Left lung (tissue), 14 donors: ENCODE measurements at places on chromosomes 11 and 22. TPM values are rescaled to one million over a fixed set of nuclear protein-coding genes. Genes with fewer than 3 reads are reported as not detected.

Gene OR5B21
- total RNA-seq, result not detected

Gene OSBP2
- 4.0 TPM for total RNA-seq

Gene OR10D3
- total RNA-seq, result not detected

Gene MS4A6E
- 4.0 TPM for total RNA-seq

Gene AIFM3
- 6.5 TPM for total RNA-seq

Gene CHRM4
- total RNA-seq, result not detected

Gene CHCHD10
- total RNA-seq, result 128 TPM

Gene GLYAT
- total RNA-seq, result not detected

Gene TRIM29
- total RNA-seq, result 2.3 TPM
